ENCODE measurements at places on chromosomes 2 and 18.

DNA sequence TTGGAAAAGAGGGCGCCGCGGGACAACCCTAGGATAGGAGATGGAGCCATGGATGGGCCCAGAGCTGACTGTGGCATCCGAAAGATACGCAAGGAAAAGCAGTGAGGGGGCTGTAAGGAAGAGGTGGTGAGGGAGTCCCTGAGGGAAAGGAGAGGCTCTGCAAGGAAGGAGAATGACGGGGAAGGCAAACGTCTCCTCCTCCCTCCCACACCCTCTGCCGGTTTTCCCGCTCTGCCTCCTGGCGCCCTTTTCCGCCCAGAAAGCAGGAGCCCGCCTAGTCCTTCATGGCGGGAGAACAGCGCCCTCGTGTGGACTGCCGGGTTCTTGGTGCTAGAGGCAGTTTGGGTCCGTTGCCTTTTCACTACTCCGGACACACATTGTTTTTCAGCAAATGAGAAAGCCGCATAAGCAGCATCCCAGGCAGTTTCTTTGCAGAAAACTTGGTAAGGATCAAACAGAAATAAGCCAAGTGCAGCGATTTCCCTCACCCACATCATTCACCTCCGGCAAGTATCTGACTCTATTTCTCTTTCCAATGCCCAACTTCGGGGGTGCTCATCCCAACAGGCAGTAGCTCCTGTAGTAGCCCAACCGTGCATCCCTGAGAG lies 200.4 kb downstream of the INO80D start:
- DNase-seq: peak; percentile 91

- DNase-seq: no peak
These were observed 290.0 kb downstream of the PHLPP1 start for GRCh38 chr18:63005306-63005705.

DNA sequence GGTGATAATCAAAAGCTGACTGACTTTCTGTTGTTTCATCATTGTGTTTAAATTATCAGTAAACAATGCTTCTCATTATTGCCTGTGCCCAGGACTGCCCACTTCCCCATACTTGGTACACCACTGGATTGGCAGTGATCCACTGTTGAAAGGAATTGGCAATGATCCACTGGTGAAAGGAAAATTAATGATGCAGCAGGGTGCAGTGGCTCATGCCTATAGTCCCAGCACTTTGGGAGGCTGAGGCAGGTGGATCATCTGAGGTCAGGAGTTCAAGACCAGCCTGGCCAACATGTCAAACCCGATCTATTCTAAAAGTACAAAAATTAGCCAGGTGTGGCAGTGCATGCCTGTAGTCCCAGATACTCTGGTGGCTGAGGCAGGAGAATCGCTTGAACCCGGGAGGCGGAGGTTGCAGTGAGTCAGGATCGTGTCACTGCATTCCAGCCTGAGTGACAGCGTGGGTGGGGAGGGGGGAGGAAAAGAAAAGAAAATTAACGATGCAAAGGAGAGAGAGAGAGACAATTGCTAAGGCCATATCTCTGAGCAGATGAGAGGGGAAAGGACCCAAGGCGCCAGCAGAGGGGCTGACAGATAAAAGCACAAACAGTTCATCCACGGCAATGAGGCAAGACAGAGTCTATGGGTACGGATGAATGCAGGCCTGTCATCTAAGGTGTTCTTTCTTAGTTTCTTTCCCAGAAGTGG lies 10.2 kb upstream of the GTF2A1L start:
- DNase-seq: no peak

DNA sequence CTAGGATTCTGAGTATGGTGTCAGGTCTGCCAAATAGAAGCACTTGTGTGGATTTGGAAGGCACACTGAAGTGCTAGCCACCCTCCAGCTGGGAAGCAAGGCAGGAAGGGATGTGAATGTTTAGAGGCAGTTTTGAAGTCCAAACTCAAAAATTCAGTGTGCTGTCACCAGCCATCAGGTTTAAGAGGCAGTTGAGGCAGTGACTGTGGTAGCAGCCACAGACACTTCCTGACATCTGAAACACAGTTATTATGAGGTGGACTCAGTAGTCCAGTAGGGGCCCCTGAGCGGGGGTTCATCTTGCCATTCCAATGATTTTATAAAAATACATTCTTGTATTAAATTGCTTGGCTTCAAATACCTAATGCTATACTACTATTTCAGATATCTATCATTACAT lies 13.4 kb upstream of the DOCK10 start:
- no peak for DNase-seq

All from lower lobe of right lung (tissue), 2 donors.